ENCODE measurements at places on chromosomes 4 and X.

GRCh38 chr4:67796810-67797209 is 42.6 kb upstream of the GNRHR start:
- no peak for DNase-seq

- no peak for DNase-seq
Measured at GRCh38 chr4:48436318-48436717, 46.8 kb upstream of the SLC10A4 start.

DNA sequence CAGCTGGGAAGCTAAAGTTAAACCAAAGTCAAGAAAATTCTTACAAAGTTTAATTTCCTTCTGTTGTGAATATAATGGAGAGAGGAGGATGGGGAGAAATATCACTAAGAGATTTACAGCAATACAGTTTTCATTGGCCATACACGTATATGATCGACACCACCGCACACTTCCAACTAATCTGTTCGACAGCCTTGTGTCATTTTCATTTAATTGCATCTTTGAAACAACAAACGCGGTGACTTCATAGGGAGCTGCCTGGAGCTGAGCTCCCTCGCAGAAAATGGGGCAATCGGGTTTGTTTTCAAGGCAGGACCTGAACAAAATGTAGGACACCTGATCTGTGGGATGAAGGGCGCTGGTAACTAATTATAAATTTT is 1.3 kb downstream of the PTPN13 start:
- DNase-seq, result no peak

- peak; percentile 38 for DNase-seq
Measured at GRCh38 chr4:42654631-42655268, 2.2 kb downstream of the ATP8A1 start.

GRCh38 chr4:2671267-2671895 is 84.8 kb downstream of the TNIP2 start:
- DNase-seq, result no peak

- DNase-seq, result no peak
Measured at GRCh38 chrX:108947205-108947604, 210.8 kb upstream of the IRS4 start.

GRCh38 chr4:15186149-15186548 is 183.9 kb downstream of the CPEB2 start:
- no peak for DNase-seq

GRCh38 chrX:138690591-138690990 is 20.9 kb downstream of the FGF13 start:
- no peak for DNase-seq

GRCh38 chr4:119478446-119479179 is 150.0 kb downstream of the PDE5A start:
- no peak for DNase-seq

- no peak for DNase-seq
Measured at GRCh38 chr4:4984186-4984585, 35.1 kb downstream of the CYTL1 start.

- no peak for DNase-seq
Measured at GRCh38 chr4:24624381-24624780, 40.0 kb upstream of the DHX15 start.

GRCh38 chr4:160510928-160511327 is 1408.0 kb downstream of the RAPGEF2 start:
- DNase-seq, result no peak

- no peak for DNase-seq
Measured at GRCh38 chr4:168221301-168221700, 97.3 kb downstream of the DDX60 start.

- DNase-seq, result no peak
Measured at GRCh38 chr4:175791221-175791620, 20.8 kb downstream of the GPM6A start.

- no peak for DNase-seq
Measured at GRCh38 chrX:112839856-112840255, 775 bp downstream of the AMOT start.

GRCh38 chr4:185122681-185123345 is 20.3 kb upstream of the SLC25A4 start:
- no peak for DNase-seq

DNA sequence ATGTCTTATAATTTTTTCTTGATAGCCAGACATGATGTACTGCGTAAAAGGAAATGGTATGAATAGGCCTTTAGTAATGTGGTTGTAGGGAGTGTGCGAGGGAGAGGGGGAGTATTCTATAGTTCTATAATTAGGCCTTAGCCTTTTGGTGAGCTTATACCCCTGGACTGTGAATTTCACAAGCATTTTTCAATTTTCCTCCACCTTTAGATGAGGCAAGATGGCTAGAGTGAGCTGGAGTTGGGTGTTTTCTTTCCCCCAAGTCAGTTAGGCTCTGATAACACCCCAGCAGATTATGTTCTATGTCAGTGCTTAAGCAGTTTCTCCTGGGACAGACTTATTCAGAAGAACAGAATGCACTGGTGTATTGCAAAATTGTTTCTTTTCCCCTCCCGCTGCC is 210.2 kb upstream of the NPY2R start:
- no peak for DNase-seq

DNA sequence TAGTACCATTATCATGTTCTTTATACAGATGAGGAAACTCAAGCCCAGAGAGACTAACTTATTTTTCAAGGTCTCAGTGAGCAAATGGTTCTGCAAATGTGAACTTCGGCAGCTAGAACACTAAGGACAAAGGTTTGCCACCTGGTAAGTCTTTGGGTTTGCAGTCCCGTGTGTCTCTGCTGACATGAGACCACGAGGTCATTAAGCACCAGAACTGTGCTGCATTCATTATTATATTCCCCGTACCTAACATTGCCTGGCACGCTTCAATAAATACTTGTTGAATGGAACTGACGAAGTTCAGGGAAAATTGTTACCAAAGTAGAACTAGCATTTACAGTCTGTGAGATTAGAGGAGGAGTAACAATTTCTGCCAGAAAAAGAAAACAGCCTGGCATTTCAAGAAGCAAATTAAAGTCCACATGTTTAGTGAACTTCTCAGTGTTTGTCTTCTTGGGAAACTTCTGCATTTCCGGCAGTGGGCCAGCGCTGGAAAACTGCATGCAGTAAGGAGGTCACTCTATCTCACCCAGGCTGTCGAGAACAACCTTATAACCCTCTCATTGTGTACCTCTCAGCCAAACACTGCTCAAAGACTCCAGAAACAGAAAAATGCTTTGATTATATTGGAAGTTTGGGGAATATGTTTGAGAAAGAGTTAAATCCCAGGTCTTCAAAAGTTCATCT is 67.4 kb upstream of the CPEB2 start:
- DNase-seq, result no peak

GRCh38 chr4:153137159-153137558 is 67.1 kb upstream of the TRIM2 start:
- no peak for DNase-seq

DNA sequence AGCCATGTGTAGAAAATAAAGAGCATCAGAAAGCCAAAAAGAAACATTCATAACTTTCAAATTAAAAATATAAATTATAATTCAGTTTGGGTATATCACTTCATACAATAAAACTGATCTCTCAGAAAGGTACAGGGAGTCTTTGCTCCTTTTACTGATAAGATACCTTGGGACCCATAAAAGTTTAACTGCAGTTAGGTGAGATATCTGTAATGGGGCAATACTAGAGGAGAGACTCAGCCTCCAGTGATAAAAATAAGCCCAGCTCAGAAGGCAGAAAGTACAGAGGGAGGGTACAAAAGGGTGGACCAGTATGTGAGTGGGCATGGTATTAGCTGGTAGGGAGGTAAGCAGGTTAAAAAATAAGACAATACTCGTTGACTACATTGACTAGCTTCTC is 180.9 kb upstream of the AGTR2 start:
- no peak for DNase-seq
